Activated naive CD4-positive, alpha-beta T cell treated with anti-CD3 and anti-CD28 coated beads, Interleukin-2, amount 50 U/mL, for 16 hours (primary cell): ENCODE measurements at places on chromosomes 2 and 18.

- DNase-seq: peak; percentile 45
These were observed 13.1 kb downstream of the DAW1 start for GRCh38 chr2:227884511-227884947.

DNA sequence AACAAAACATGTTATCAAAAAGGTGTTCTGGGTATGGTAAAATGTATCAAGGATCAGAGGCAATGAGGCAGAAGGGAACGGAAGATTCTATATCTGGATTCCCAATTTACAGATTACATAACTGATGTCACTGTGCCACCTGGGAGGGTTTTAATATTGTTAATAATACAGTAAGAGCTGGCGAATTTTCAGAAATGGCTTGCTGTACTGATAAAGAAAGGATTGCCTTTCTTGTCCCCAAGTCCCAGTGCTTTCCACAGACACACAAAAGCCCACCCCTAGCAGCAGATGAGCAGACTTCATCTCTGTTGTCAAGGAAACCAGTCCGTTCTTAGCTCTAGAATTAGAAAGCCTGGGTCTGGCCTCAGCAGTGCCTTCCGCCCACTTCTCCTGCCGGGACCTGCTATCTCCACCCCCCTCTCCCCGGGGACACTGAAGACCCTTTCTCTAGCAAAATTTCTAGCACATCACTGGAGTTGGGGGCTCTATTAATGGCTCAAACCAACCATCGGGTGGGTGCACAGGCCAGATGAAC, 34.3 kb downstream of the ADD2 start:
- no peak for DNase-seq

DNA sequence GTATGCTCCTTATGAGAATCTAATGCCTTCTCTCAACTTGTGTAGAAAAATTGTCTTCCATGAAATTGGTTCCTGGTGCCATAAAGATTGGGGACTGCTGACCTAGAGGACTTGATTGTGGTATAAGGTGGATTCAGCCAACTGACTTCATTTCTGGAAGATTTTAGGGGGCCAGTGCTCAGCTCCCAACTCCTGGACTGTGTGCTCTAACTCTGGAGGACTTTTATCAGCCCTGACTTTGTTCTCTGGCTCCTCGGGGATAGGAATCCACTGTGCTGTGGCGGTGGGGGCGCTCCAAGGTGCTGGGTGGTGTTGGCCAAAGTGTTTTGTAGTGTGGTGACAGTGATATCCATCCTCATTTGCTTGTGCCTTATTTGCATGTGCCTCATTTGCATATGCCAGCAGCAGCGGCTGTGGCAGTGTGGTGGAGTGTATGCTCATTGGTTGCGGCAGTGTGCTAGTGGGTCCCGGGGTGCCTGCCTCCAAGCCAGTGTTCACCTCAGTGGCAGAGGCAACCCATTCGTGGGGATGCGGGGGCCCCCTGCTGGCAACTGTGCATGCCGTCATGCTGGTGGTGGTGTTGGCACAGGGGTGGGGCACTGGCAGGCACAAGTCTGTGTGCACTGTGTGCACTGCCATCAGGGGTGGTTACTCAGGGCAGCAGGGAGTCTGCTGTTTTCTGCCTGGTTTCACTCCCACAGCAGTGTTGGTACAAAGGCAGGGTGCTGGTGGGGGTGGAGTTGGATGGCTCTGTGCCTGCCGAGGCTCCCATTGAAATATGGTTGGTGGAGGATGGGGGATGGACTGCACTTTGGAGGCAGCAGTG, 19.6 kb downstream of the EHBP1 start:
- peak; percentile 17 for DNase-seq

DNA sequence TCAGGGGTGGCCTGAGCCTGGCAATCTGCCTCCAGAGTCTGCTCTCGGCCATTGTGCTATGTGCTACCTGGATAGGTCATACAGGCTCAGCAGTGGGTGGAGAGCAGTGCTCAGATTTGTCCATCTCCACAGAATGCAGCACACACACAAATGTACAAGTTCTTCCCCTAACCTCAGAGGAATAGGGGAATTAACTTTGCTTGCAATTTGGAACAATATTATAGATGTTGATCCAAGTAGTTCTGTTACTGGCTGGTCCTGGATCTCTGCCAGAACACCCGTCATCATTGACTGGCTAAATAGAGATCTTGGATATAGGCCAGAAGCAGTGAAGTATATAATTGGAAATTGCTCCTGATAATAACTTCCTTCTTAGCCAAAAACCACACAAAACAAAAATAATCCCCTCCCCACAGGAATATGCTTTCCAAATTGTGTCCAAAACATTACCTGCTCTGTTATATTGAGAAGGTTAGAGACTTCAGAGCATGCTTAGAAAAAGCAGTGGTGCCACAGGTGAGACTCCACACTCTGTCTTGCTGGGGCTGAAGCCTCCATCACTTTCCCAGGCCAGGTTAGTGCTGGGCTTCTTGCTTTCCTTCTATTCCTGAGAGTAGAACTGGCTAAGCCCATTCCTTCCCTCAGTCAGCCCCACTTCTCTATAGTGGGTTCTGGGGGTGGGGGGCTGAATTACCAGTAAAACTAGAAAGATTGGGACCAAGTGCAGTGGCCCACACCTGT, 38.8 kb downstream of the NCAPH start:
- DNase-seq: no peak

DNA sequence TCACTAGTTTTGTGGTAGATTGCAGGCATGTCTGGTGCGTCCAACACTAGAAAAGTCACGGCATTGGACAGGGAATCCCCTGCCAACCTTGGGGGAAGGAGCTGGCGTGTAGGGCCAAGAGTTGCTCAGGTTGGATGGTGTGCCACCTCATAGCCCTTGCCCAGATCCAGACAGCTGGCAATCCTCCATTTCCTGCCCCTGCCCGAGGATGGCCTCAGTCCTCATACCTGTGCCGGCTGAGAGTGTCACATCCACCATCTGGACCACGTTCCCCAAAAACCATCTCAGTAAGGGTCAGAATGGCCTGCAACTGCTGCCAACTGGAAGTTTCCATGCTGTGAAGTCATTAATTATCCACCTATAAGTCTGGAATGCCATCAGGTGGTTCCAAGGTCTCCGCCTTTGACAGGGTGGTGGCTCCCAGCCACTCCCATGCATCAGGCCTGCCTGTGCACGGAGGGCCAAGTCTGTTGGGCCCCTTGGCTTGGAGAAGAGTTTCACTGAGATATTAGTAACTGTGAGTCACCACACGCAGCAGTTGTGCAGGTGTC, 55.0 kb downstream of the IMPA2 start:
- no peak for DNase-seq

GRCh38 chr2:182822733-182823132, 43.7 kb downstream of the FRZB start:
- no peak for DNase-seq

GRCh38 chr2:162090109-162090508, 16.1 kb upstream of the DPP4 start:
- DNase-seq: no peak

- DNase-seq: no peak
These were observed 12.3 kb upstream of the IL1B start for GRCh38 chr2:112848833-112849232.

GRCh38 chr18:67520351-67520921, 3.9 kb upstream of the DSEL start:
- DNase-seq: no peak

- no peak for DNase-seq
These were observed 1.1 kb upstream of the CRYGB start for GRCh38 chr2:208147008-208147407.
